Activated T-cell treated with anti-CD3 and anti-CD28 coated beads for 4 hours (primary cell): ENCODE measurements at places on chromosomes 2 and 18.

GRCh38 chr2:31322371-31322770 is 88.4 kb downstream of the EHD3 start:
- DNase-seq, result no peak

- no peak for DNase-seq
Observed at GRCh38 chr18:59554796-59555335, 142.4 kb downstream of the CCBE1 start.

DNA sequence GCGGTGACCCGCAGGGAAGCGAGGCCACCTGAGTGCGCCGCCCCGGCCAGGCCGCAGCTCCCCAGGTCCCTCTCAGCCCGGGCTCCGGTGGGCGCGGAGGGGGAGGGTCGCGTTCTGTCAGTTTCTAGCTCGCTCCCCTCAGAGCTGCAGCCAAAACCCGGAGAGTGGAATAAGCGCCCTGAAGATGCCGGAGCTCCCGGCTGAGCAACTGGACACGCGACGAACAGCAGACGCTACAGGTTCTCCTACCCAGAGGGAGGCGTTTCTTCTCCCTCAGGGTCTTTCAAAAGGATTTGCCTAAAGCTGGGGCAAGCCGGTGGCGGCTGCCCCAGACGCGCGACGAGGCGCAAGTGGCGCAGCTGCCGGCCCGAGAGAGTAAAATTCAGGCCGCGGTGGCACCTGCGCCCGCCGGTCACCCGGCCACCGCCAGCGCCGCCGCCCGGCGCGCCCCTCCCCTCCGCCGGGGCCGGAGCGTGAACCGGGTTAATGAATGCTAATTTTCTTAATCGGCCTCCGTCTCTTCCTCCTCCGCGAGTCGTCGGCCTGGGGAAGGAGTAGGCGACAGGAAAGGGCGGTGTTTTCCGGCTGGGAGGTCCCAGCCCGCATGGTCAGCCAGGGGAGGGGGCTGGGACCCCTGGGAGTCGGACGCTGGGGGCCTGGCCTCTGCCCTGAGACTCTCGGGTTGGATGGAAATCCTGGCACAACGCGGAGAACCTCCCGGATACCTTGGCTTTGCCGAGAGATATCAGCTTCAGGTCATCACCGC is 845 bp upstream of the CDC42EP3 start:
- peak; percentile 64 for DNase-seq

GRCh38 chr2:100222844-100223243 is 80.5 kb upstream of the AFF3 start:
- DNase-seq, result no peak

- DNase-seq, result no peak
Observed at GRCh38 chr2:29747786-29748470, 173.5 kb downstream of the ALK start.

GRCh38 chr2:53536583-53537361 is 230.8 kb upstream of the CHAC2 start:
- no peak for DNase-seq
